Osteocyte (in vitro differentiated cells): ENCODE measurements at places on chromosomes 12 and 14. TPM values are rescaled to one million over a fixed set of nuclear protein-coding genes. Genes with fewer than 3 reads are reported as not detected.

GRCh38 chr14:20419419-20419818 lies 6.1 kb upstream of the TEP1 start:
- DNase-seq = no peak

DNA sequence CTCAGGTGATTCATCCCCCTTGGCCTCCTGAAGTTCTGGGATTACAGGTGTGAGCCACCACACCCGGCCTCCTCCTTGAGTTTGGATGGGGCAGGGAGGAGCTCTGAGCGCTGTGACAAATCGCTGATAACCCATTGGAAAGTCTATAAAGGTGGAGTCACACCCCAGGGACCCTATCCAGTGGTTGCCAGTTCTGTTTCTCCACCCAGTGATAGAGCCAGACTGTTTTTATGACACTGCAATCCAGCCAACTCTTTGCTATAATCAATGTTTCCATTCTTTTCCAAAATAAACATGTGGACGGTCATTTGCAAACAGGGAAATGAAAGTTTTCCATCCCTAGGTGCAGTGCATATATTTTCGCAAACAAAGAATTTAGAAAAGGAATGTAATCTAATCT lies 142.0 kb upstream of the PELI2 start:
- DNase-seq = no peak

OR6C68 gene
- total RNA-seq = not detected in 2 replicates

- DNase-seq = no peak
Observed at GRCh38 chr12:27616356-27617142, 79.7 kb upstream of the REP15 start.

DNA sequence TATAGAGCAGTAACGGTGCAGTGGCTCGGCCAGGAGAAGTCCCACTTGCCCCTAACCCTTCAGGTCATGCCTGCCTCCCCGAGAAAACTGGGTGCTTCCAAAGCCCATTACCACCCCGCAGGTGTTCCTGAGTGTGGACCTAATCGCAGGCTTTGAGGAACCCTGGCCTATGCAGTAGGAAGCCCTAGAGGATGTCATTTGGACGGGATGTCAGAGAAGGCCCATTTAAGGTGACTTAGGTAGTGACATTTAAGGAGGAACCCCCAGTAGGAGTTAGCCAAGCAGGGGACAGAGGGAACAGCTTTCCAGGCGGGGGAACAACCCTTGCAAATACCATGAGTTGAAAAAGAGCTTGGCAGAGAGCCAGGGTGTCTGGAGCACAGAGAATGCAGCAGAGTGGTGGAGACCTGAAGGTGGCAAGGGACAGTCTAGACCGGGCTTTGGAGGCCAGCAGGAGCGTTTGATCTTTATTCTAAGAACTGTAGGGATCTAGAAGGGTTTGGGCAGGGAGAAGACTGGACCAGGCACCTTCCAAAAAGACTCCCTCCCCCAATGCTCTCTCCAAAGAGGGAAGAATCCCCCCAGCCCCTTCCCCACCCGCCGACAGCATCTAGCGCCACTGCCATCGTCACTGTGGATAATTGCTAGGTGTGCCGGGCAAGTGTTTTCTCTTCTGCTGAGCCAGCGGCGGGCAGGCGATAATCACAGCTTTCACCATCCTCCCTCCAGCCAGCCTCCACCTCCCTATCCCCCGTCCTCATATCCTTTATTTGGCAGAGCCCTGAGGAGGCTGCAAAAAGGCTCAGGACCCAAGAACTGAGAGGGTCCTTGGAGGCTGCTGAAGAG lies 33.3 kb upstream of the BEGAIN start:
- DNase-seq = no peak

HOXC9 gene
- not detected in 2 replicates for total RNA-seq

DNA sequence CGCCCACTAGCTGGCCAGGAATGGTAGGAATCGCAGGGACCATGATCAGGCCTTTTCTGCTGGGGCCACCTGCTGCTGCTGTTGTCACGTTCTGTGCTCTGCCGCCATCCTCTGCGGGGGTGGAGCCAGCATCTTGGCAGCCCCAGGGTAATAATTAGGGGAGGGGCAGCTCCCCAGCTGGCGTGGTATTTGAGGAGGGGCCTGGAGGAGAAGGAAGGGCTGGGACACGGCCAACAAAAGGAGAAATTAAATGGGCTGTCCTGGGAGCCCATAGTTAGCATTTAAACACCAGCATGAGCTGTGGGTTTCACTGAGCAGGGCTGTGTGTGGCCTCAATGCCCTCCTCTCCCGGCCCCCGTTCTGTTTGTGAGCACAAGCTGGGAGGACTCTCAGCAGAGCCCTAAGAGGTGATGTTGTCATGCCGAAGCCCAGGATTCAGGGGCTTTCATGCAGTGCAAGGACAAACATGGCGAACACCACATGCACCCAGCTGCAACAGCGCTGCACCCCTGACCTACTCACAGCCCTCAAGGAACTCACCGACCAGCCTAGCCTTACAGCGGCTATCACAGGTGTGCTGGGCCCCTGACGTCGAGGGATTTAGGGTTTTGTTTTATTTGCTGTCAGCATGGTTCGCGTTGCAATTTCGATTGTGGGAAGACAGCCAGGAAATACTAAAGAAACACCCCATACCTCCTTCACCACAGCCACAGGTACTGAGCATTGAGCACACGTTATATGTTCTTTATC lies 324.3 kb downstream of the CACNA1C start:
- no peak for DNase-seq

DNA sequence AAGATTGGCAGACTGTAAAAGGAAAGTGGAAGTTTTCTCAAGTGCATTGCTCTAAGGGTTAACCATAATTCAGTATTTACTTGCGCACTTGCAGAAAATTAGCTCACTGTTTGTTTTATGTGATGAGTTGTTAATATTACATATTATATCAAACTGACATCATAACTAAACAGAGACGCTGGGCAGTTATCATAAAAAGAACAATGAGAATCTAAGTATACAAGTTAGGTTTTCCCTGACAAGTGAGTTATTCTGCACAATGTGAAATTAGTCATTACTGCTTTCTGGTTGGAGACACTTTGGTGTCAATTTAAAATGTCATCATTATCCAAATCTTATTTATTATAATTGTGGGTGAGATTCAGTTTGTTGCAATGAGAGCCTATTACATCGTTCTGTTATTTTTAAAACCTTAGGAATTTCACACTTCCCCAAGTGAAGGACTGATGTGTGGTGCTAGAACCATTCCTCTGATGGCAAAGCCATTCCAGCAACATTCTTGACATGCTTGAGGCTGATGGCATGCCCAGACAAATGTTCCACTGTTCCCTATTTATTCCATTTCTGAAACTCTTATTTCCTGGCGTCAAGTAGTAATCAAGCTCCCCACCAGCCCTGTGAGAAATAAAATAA lies 90.1 kb upstream of the FLRT2 start:
- DNase-seq = no peak

PTPN11 gene
- 102 and 107 TPM in 2 replicates for total RNA-seq

- DNase-seq = no peak
Observed at GRCh38 chr14:89399594-89400068, 17.4 kb downstream of the FOXN3 start.

DNA sequence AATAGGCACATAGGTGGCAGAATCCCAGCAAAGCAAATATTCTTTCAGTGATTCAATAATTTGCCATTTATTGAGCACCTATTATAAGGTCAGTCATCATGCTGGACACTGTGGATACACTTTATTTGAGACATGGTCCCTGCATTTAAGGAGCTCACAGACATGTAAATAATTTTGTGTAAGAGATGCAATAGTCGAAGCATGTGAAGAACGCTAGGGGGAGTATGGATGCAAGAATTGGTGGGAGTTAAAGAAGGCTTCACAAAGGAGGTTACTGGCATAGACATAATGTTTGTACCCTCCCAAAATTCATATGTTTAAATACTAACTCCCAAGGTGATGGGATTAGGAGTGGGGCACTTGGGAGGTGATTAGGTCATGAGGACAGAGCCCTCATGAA lies 260.6 kb upstream of the GARIN6 start:
- no peak for DNase-seq

- DNase-seq = no peak
Observed at GRCh38 chr12:52772772-52773171, 4.4 kb downstream of the KRT76 start.

- DNase-seq = no peak
Observed at GRCh38 chr12:26783131-26783526, 49.9 kb downstream of the ITPR2 start.

DNA sequence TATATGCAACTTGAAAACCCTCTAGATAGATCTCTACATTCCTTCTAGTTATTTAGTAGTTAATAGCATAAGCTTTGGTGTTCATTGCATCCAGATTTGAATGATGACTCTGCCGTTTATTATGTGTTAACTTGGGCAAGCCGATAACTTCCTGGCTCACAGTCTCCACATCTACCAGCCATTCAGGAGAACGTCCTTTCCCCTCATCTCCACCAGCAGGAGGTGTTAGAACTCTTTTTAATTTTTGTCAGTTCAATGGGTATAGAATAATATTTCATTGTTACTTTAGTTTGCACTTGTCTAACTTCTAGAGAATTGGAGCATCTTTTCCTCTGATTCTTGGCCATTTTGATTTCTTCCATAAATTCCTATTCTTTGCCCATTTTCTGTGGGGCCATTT lies 30.0 kb upstream of the WSCD2 start:
- no peak for DNase-seq

- no peak for DNase-seq
Observed at GRCh38 chr12:50221228-50222008, 54.2 kb upstream of the CERS5 start.

SLC17A8 gene
- total RNA-seq = not detected in 2 replicates

TPPP2 gene
- total RNA-seq = not detected in 2 replicates

GRCh38 chr14:22469538-22470303 lies 119.3 kb downstream of the DAD1 start:
- DNase-seq = no peak

ACSM4 gene
- not detected in 2 replicates for total RNA-seq

DNA sequence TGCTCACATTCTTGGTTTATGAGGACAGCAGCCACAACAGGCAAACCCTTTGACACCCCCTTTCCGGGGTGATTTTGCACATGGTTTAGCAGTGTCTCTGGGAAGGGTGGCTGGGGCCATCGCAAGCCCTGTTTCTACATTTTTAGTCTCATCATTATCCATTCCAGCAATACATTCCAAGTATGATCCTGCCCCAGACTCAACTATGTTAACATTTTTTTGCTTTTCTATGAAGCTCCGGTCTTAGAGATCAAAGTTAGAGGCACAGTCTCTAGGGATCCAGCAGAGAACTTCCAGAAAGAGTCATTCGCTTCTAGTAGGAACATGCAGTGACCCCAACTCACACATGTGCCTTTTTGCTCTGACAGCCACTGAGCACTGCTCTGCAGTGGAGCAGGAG lies 130.9 kb downstream of the TBX5 start:
- no peak for DNase-seq

PLA2G1B gene
- total RNA-seq = 0.67 and 1.2 TPM in 2 replicates

ZFHX2 gene
- total RNA-seq = 3.8 and 5.7 TPM in 2 replicates

ABCC9 gene
- total RNA-seq = 0.46 and 0.89 TPM in 2 replicates

TAS2R7 gene
- not detected in 2 replicates for total RNA-seq
